ENCODE measurements at places on chromosomes 2 and 18. TPM values are rescaled to one million over a fixed set of nuclear protein-coding genes. Genes with fewer than 3 reads are reported as not detected.
A peak's percentile ranks its signal among the peaks of the same experiment; 100 is the strongest.

DNA sequence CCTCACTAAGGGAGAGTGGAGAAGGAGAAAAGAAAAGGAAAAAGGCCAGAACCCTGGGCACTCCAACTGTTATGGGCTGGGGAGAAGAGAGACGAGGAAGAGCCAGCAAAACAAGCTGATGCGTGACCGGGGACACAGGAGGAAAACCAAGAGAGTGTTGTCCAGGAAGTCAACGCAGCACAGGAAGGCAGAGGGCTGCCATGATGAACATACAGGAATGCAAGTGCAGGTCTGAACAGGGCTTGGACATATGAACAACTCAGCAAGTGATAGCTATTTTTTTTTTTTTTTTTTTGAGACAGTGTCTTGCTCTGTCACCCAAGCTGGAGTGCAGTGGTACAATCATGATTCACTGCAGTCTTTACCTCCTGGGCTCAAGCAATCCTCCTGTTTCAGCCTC is 28.4 kb downstream of the SIX3 start:
- no peak for ATAC-seq

DNA sequence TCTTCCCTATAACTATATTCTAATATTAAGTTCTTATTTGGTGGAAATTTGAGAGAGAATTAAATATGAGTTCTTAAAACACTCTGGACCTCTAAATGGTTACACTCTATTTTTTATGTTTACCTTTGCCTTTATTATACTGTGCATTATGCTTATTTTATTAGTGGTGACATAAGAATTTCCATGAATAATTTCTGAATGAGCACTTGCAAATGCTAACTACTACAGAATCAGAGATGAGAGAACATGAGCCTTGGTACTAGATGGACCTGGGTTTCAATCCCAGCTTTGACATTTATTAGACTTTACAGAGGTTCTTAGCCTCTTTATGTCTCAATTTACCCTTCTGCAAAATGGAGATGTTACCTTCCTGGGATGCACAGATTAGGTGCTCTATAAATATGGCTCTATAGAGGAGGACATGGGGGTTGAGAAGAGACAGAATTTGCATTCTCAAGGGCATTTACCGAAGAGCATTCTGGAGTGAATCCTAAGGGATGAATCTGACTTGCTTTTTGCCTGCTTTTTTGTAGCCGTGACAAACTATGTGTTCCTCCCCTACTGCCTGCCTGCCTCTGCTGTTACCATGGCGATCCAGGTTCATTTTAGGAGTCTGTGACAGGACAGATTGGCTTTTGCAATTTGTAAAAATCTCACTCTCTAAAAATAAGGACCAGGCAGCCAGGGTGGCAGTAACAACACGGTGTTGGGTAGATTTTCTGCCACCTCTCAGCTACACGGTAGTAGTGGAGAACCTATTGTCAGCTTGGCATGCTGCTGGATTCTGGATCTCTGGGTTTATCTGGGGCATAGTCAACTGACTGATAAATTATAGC is 20.7 kb upstream of the CNRIP1 start:
- ATAC-seq, result no peak

GRCh38 chr2:5937851-5938565 is 245.8 kb downstream of the SOX11 start:
- no peak for ATAC-seq

- no peak for ATAC-seq
These were observed 533.0 kb downstream of the TMX3 start for GRCh38 chr18:68181956-68182355.

GRCh38 chr2:48993576-48993975 is 160.7 kb downstream of the FSHR start:
- no peak for ATAC-seq

DNA sequence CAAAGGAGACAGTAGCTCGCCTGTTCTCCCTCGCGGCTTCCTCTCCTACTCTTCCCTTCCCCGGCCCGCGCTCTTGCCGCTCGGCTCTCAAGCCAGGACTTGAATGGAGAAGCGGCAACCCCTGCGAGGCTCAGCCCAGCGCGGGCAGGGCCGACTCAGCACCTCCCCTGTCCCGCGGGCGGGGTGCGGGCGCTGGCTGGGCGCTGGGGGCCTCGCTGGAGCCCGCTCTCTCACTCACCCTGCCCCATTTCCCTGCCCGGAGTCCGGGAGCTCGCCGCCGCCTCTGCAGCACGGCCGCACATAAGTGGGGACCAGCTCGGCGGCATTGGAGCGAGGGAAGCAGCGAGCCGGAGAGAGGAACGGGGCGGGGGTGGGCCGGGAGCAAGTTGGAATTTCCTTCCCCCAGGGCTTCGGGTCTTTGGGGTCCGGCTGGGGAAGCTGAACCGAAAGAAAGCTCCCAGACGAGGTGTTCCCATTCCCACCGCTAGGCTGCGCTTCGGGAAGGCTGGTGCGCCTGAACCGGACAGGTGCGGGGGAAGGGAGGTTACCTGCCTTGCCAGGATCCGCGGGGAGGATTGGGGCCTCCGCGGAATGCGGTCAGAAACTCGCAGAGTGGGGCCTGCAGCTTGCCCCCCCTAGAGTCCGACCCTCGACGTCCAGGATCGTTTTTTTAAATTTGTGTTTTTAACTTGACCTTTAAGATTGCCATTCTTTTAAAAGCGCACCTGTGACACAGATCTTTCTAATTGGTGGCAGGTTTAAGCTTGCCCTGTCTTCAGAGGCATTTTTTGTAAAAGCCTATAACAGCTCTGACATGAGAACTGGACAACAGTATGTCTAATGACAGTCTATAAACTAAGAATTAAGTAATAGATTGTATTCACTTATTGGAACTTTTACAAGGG is at the start of gene COBLL1:
TSS of gene COBLL1 (minus strand) at position 105 of the 905 bp plus-strand sequence. CDS start 627 bp downstream, outside the sequence.
- peak; percentile 48 for ATAC-seq

DNA sequence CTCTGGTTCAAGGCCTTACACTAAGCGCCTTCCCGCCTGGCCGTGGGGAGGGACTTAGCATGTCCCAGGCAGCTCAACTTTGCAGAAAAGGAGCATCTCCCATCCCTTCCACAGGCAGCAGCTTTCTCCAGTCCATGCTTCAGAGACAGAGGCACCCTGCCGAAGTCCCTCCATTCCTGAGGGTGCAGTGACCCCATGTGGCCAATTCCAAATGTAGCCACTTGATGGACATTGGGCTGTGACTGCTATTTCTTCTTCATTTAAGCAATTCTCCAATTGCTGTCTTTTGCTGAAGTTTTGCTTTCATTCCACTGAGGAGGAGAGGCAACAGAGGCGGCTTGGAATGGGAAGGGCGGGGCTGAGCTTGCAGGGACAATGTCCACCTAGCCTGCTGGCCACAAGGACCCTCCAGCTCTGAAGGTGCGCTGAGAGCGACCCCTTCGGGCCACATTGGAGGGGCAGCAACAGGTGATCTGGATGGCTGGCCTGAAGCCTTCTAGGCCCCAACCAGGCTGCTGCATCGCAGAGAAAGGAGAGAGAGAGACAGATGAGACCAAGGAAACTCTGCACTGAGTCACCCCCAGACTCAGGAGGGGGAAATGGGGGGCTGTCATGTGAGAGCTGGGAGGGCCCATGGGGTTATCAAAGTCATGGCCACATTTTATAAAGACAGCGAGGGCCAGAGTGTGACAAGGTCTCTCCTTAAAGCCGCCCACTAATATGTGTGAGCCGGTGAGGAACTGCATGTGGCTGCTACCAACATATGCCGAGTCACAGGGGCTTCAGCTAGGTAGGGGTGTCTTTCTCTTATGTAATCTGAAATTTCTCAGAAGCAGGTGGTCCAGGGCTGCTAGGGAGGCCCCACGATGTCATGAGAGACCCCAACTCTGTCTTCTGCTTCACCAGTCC is 61.3 kb downstream of the LONRF2 start:
- no peak for ATAC-seq

- ATAC-seq, result no peak
These were observed 864 bp downstream of the E2F6 start for GRCh38 chr2:11465110-11465484.

- no peak for ATAC-seq
These were observed 45.7 kb upstream of the MYCN start for GRCh38 chr2:15894481-15895144.

DNA sequence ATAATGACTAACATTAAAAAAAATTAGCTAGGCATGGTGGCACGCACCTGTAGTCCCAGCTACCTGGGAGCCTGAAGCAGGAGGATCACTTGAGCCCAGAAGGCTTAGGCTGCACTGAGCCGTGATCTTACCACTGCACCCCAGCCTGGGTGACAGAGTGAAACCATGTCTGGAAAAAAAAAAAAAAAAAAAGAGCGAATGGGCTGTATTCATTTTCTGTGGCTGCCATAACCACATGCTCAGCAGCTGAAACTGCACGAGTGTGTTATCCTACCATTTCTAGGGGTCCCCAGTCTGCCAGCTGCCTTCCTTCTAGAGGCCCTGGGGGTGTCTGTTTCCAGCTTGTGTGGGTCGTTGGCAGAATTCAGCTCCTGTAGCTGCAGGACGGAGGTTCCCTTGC is 247.8 kb downstream of the EIPR1 start:
- ATAC-seq, result no peak

DNA sequence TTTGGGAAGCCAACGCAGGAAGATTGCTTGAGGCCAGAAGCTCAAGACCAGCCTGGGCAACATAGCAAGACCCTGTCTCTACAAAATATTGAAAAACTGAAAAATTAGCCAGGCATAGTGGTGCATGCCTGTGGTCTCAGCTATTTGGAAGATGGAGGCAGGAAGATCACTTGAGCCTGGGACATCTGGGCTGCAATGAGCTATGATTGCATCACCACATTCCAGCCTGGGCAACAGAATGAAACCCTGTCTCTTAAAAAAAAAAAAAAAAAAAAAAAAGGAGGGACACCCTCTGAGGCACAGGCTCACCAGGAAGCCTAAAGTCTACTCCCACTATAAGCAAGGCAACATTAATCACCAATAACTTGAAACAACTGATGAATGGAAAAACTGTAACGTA is 151.1 kb downstream of the CCDC148 start:
- ATAC-seq, result no peak

GRCh38 chr18:23484561-23485182 is 18.6 kb upstream of the RMC1 start:
- ATAC-seq, result no peak

GRCh38 chr2:9843229-9844035 is at the start of gene TAF1B:
TAF1B (plus strand) TSS chr2:9843474; CDS start chr2:9843542, 68 bp downstream.
- ATAC-seq, result peak; percentile 85

DNA sequence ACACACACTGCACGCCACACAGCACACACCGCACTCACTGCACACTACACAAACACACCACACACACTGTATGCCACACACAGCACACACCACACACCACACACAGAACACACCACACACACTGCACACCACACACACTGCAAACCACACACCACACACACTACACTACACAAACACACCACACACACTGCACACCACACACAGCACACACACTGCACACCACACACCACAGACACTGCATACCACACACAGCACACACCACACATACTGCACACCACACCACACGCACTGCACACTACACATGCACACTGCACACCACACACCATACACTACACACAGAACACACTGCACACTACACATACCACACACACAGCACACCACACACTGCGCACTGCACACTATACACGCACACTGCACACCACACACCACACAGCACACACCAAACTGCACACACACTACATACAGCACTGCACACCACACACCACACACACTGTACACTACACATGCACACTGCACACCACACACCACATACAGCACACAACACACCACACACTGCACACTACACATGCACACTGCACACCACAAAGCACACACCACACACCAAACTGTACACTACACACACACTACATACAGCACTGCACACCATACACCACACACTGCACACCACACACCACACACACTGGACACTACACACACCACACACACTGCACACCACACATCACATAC is 59.6 kb downstream of the ASB1 start:
- no peak for ATAC-seq

DNA sequence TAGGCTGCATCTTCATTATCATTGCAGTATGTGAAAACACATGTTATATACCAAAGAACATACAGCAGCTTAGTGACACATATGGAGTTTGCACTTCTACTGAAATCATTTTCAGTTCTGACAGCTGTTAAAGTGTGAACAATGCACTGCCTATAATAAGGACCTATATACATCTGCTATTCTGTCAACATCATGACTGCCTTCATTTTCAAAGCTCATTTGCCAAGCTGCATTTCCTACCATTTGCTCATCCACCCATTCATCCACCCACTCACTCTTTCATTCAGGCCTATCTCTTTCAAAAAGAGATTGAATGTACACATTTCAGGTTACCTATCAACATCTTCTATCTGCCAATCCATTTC is 81.7 kb upstream of the STK17B start:
- peak; percentile 72 for ATAC-seq

- ATAC-seq, result no peak
These were observed 75.4 kb downstream of the NCKAP5 start for GRCh38 chr2:133492719-133493380.

DNA sequence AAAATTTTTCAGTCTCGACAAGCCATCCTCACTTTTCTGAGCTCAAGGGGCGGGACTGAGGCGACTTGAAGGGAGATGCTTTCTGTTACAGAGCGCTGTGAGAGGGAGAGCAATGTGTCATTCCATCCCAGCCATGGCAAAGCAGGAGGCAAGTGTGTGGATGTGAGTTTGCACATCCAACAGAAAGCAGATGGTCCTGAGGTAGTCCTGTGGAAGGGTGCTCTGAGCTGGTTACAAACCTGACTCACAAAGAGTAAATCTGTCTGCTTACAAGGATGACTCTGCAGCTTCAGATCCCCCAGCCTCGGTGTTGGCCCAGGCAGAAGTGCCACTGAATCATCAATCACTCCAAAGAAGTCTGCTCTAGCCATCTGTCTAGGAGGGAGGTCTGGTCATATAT is 482.0 kb upstream of the DCC start:
- no peak for ATAC-seq

DNA sequence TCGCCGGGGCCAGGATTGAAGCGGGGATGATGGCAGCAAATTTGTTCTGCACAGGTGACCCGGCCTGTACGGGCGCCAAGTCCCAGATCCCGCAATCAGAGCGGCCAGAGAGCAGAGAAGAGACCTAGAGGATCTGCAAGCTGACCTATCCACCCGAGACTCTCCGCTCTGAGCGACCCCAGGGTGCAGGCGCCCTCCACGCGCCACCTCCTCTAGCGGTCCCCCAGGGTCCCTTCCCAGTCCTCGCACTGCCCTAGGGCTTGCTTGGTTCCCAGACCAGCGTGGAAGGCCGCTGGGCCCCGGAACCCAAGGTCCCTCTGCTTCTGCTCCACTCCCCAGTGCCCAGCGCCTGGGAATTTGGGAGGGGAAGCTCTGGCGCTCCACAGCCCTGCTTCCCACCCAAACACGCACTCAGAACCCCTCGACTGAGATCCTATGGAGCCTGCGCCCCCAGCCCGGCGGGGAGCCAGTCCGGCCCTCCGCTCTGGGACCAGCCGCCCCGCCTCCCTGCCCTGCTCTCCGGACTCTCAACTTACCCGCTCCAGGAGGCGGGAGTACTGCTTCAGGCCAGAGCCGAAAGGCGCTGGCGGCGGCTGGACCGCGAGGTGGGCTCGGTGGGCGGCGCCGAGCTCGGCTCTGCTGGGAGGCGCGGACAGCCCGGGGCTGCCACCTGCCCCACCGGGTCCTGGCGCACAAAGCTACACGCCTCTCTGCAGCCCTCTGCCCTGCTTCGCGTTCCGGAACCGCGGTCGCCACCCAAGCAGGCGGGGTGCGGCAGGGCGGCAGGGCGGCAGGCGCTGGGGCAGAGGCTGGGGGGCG is 3.0 kb upstream of the SIX3 start:
- no peak for ATAC-seq

Gene GULP1
- not detected for total RNA-seq

Gene VIT
- total RNA-seq, result not detected

Gene TMEFF2
- total RNA-seq, result not detected

Gene PRLH
- not detected for total RNA-seq

Gene PTPRM
- total RNA-seq, result 7.5 TPM

Gene REG1B
- total RNA-seq, result not detected

Gene DPP4
- 97.7 TPM for total RNA-seq

Gene AGPS
- total RNA-seq, result 31.4 TPM

Gene LIMS2
- total RNA-seq, result 2.4 TPM

Data from activated T-helper 17 cell treated with anti-CD3 and anti-CD28 coated beads, Interleukin-2, amount 50 U/mL, for 72 hours (primary cell).